ENCODE measurements at places on chromosomes 2 and 18. TPM values are rescaled to one million over a fixed set of nuclear protein-coding genes. Genes with fewer than 3 reads are reported as not detected.

CFAP210 gene
- not detected for total RNA-seq

MYO3B gene
- 0.11 TPM for total RNA-seq

UBXN2A gene
- total RNA-seq: 17.2 TPM

HOXD13 gene
- total RNA-seq: 3.8 TPM

DLGAP1 gene
- 0.22 TPM for total RNA-seq

CTNNA2 gene
- not detected for total RNA-seq

GALNT5 gene
- total RNA-seq: 114 TPM

ABCG5 gene
- total RNA-seq: not detected

ZNF385B gene
- not detected for total RNA-seq

KCNG2 gene
- total RNA-seq: not detected

CFC1 gene
- not detected for total RNA-seq

ADRA2B gene
- total RNA-seq: not detected

DNA sequence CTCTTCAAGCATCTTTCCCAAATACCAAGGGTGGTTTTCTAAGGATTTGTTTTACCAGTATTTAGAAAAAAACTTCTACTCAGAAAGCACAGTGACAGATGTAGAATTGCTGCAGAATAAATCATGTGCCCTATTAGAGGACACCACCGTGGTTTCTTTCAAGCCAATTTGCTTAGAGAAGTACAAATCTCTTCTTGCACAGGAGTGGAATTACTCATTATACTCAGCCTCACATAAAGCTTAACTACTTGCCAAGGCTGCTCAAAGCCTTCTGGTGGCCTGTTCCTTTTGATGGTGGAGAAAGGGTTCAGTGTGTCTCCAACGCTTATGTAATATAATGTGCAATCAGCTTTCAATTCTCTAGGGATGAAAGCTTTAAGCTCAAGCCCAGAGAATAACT lies 66.5 kb upstream of the CTNNA2 start:
- DNase-seq: no peak

GRCh38 chr2:61117534-61117933 lies 44.5 kb upstream of the C2orf74 start:
- peak; percentile 19 for DNase-seq

GRCh38 chr2:17757321-17757720 lies 3.4 kb downstream of the GEN1 start:
- DNase-seq: peak; percentile 59

- DNase-seq: no peak
Observed at GRCh38 chr2:127003070-127003800, 103.7 kb downstream of the BIN1 start.

DNA sequence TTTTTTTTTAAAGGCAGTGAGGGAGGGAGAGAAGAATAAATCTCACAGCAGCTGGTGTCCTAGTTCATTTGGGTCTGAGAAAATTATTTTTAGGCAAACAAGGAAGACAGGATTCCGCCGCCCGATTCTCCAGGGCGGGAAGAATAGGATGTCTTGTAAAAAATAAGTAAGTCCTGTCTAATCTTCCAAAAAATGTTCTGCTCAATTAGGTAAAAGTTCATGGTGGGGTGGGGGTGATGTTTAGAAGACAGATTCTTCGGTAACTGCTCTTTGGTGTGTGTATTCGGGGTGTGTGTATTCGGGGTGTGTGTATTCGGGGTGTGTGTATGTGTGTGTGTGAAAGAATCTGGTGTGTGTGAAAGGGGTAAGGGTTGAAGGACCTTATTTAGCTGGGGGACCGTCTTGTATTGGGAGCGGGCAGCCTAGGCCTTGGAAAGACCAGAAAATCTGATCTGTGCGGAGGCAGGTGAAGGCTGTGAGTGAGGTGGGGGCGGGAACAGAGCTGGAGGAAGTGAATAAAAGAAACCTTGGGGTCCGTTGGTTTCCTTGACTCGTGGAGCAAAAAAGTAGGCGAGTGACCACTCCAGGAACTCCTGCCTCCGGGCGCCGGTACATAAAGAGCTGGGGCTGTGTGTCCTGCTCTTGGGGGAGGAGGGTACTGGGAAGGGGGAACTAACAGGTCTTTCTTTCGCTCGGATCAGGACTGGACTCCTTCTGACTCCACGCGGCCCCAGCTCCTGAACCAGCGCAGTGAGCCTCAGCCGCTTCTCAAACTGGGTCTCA lies 4.4 kb upstream of the PAX3 start:
- DNase-seq: no peak

DNA sequence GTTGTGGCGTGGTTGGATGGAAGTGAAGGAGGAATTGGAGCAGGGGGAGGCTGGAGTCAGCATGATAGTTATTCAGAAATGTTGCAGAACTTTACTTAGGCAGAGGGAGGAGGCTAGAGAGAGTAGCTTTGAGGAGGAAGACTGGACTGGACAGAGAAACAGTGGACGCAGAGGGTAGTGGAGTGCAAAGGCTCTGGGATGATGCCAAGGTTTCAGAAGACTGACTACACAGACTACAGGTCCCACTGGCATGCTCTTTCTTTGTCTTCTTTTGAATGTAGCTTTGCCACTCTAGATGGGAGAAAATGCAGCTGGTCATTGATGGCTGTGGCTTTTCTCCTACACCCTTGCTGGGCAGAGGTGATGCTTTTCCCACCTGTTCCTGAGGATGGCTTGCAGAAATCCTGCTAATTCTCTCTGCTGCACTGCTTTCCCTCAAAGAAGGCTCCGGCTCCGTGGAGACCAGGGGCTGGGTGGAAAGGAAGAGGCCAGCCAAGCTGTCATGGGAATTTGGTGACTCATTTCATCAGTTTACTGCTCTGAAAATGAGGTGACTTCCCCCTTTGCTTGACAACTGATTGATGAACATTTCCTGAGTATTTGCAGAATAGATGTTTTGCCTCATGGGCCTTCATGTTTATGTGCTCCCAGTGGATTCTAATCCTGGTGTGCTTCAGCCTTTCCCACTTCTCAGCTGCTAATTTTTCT lies 42.4 kb downstream of the MEIS1 start:
- DNase-seq: peak; percentile 13

GRCh38 chr2:56709181-56709580 lies 525.4 kb downstream of the CCDC85A start:
- no peak for DNase-seq

DNA sequence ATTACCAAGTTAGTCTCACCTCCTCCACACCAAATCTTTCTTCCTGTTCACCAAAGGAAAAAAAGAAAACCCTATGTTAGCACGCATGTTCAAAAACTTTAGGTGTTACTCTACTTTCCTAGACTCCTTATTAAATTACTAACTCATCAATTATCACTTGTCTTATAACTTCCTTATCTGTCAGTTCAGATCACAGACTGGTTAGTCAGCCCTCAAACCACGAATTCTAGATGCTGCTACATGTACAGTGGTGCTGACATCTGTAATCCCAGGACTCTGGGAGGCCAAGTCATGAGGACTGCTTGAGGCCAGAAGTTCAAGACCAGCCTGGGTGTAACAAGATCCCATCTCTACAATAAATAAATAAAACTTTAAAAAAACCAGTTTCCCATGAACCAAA lies 3.5 kb downstream of the YWHAQ start:
- DNase-seq: peak; percentile 46

DNA sequence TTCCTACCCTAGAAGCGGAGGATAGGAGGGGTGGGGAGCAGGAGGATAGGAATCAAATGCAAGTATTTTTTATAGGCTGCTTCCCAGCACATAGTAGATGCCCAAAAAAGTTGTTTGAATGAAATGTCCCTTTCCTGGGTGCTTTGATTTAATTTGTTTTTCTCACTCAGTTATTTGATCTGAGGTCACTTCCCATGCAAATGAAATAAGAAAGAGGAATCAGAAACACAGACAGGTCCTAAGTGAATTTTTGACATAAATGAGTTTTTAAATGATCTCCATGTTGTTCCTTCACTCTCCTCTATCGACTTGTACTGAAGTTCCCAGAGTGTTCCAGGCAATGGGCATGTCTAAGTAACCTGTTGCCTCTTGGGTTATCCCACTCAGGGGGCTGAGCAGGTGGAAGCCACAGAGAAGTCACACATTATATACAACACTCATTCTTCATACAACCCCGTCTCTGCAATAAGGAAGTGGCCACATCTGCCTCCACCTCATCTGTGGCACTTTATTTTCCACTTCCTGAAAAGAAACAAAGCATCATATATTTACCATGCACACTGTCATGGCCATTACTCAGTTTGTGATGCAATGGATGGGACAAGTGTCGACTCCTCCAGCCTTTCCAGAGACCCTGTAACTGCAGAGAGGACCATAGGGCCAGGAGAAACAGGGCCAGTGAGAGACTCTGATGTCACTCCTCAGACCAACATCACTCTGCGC lies 81.9 kb upstream of the ZNF397 start:
- no peak for DNase-seq

DNA sequence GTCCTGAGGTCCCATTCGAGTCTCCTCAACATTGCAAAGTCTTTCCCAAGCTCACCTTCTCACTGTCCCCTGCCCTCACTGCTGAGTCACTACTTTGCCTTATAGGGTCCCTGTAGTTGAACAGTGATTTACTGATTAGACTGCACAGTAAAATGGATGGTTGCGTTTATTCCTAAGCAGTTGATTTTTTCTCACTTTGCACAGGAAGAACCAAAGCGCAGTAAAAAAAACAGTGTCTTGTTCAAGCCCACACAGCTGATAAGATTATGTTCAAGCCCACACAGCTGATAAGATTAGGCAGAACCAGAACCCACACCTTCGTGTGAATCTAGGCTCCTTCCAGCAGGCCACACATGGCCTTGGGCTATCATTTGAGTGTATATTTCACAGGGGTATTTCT lies 215.3 kb upstream of the COPS8 start:
- DNase-seq: no peak

GRCh38 chr2:18376936-18377335 lies 183.5 kb downstream of the RDH14 start:
- peak; percentile 17 for DNase-seq

DNA sequence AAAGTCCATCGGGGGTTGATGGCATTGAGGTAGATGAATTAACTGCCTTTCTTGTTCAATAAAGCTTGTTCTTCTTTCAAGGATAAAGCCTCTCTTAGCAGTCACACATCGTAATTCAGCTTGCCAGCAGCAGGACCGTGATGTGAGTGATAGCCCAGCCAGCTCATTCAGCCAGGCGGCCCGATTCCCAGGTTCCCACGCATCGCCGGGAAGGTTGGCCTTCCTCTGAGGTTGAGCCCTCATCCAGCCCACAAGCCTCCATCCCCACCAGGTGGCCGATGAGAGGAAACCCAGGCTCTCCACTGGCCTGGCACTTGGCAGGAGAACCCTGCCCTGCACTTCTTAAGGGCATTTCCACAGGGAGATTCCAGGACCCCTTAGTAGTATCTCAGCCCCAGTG lies 4.7 kb downstream of the AGAP1 start:
- DNase-seq: no peak

DNA sequence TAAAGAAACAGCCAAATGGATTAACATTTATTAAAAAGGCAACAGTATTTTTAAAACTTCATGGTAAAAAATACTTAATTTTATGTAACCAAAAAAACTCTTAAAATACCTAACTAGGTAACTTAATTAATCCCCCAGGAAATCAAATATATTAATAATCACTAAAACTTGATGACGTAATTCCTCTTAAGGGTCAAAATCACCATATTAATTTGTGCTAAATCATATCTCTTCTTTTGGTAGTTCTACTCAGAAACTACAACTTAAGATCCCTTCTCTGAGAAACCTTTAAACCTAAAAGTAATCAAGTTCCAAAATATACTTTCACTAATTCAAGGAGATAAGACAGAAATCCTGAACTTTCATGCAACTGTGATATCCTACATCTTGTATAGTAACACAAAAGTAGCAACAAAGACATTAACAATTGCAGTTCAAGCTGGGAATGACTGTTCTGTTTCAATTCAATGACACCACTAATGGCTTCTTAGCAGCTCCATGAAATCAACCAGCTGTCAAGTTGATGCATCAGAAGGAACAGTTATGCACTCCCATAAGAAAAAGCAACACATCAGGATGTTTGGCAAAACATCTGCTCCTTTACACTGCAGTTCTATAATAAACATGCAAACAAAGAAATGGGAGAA lies 4.0 kb downstream of the BAZ2B start:
- DNase-seq: peak; percentile 22

DNA sequence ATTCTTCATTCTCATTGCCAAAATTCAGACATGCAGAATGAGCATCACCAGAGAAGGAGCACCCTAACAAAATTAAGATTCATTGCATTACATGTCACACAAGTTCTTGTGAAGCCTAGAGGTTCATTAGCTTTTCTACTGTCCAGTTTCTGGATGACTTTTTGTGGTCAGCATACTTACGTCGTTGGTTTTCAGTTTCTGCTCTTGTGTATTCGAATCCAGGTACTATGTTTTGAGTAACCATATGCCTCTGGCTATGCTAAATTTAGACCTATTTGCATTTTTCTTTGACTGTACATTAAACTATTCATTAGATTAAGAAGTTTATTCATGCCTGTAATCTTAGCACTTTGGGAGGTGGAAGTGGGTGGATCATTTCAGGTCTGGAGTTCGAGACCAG lies 251.3 kb downstream of the PARD3B start:
- DNase-seq: no peak

GRCh38 chr2:65096948-65097347 lies 33.0 kb downstream of the RAB1A start:
- peak; percentile 67 for DNase-seq

- peak; percentile 82 for DNase-seq
Observed at GRCh38 chr2:160970052-160970965, 189.9 kb upstream of the TANK start.

GRCh38 chr2:218188528-218188927 lies 21.8 kb upstream of the CXCR1 start:
- DNase-seq: no peak

- DNase-seq: no peak
Observed at GRCh38 chr18:57853133-57853532, 50.0 kb upstream of the ATP8B1 start.

GRCh38 chr2:161250864-161251436 lies 57.3 kb upstream of the PSMD14 start:
- peak; percentile 62 for DNase-seq

DNA sequence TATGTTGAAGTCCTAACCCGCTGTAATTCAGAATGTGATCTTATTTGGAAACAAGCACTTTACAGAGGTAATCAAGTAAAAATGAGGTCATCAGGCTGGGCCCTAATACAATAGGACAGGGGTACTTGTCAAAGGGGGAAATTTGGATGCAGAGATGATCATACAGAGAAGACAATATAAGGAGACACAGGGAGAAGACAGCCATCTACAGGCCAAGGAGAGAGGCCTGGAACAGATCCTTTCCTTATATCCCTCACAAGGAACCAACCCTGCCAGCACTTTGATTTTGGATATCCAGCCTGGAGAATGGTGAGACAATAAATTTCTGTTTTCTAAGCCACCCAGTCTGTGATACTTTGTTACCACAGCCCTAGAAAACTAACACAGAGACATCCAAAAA lies 104.3 kb downstream of the METTL4 start:
- no peak for DNase-seq

DNA sequence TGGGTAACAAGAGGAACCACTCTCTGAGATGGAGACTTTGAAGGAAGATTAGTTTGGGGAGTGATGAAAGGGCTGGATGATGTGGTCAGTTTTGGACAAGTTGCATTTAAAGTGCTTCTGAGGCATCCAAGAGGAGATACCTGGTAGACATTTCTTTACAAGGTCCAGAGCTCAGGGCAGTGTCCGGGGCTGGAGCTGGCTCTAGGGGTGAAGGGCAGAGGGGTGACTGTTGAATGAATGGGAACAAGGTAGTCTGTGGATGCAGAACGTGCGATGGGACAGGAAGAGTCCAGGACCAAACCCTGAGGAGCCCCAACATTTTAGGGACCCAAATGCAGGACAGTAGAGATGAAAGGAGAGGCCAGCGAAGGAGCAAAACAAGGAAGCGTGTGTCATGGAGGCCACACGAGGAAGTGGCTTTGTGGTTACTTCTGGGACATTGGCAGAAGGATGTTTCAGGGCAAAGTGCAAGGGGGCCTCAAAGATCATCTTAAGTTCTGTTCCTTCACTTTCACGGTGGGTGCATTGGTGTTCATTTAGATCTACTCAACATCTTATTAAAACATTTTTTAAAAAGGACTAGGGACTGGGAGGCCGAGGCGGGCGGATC lies 13.6 kb upstream of the GPR35 start:
- no peak for DNase-seq
